ENCODE measurements at places on chromosomes 12 and 14. TPM values are rescaled to one million over a fixed set of nuclear protein-coding genes. Genes with fewer than 3 reads are reported as not detected.

DNA sequence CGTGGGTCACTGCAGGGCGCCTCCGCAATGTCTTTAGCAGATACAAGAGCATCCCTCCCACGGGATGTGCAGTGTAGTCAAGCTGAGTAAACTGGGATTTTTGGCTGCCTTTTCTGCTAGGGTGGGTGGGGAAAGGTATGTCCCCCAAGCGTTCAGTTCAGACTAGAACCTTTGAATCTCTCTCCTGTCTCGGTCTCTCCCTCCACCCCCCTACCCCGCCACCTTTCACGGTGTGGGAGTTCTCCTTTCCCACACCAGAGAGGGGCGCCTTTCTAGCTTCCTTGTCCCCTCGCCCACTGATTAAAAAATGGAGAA is 525 bp upstream of the FAR2 start:
- H3K27me3 ChIP-seq, result no peaks in the 10 kb centered on the region
- no peaks in the 10 kb centered on the region for H3K36me3 ChIP-seq
- H3K4me1 ChIP-seq, result peaks cover 16% of the 10 kb centered on the region
- H3K27ac ChIP-seq, result peak overlapping the region; percentile 17

DNA sequence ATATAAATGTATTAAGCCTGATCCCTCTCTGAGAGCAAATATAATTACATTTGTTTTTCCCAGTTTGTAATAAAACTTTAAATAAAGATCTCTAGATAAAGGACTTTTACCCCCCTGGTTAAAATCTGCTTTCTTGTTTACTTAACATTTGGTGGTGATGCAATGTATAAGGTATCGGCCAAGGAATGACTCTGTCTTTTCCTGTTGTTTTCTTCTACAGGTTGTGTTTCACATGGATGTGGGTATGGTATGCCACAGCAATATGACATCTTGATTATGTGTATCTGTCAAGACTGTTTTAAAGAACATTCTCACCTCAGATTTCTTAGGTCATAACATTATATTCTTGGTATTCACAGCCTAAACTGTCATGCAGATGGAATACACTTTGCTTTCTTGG is 210.6 kb upstream of the NOVA1 start:
- no peaks in the 10 kb centered on the region for H3K36me3 ChIP-seq
- DNase-seq, result peak; percentile 61
- H3K27me3 ChIP-seq, result no peaks in the 10 kb centered on the region
- peaks cover 11% of the 10 kb centered on the region for H3K4me1 ChIP-seq
- H3K27ac ChIP-seq, result 0 out of 2 replicates have a peak overlapping the region, but pooled peaks have one; percentile 7

DNA sequence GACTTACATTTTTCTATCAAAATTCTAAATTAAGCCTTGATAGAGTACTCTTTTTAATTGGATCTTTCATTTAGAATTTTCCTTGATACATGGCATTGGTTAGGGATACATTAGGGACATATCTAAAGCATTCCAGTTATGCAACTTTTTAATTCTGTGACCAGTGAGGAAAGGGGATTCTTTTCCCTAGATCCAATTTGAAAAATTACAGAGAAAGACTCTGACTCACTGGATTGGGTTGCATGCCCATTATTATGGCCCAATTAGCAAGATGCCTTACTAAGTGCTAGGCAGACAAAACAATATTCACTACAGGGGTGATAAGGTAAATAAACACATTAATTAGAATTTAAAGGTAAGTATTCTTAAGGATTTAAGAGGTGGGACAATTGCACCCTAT is 5.2 kb upstream of the RAD52 start:
- H3K27ac ChIP-seq, result no peak overlapping the region
- no peaks in the 10 kb centered on the region for H3K27me3 ChIP-seq
- H3K4me1 ChIP-seq, result peaks cover 15% of the 10 kb centered on the region
- no peak overlapping the region for H3K4me3 ChIP-seq

GRCh38 chr14:68583548-68584280 is 209.2 kb downstream of the ZFP36L1 start:
- no peaks in the 10 kb centered on the region for H3K36me3 ChIP-seq
- H3K27ac ChIP-seq, result no peak overlapping the region
- DNase-seq, result no peak
- H3K4me3 ChIP-seq, result no peak overlapping the region

DNA sequence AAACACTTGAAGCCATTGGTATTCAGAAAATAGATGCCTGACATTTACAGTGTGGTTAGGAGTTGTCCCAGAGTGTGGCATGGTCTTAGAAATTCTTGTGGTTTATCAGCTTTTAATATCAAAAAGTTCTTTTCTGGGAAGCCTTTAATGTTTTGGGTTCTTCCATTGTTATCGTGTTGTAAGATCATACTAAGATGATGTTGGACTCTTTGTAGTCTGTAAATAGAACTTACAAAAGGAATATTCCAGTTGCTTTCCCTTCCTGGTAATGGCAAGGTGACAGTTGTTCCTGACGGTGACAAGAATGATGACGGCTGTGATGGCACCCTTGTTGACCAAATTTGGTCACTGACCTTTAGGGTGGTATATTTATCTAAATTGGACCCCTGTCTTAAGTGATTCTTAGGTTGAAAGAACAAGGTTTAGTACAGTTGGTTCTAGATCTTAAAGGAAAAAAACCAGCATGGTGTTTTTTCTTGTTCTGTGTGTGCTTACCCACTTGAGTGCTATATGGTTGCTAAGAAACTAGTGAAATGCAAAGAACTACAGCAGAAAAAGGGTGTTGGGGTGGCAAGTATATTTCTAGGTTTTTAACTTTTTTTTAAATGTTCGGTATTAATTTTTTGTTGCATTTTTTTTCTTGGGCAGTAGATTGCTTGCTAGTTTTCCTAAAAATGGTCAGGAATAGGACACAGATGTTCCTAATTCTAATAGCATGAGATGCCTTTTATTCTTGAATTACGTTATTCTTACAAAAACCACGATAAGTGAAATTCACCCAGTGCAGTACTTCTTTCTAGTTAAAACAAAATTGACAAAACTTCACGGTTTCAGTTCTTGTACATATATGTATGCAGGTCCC is 2.1 kb downstream of the ATP2A2 start:
- peaks cover 50% of the 10 kb centered on the region for H3K36me3 ChIP-seq
- no peaks in the 10 kb centered on the region for H3K27me3 ChIP-seq
- no peak overlapping the region for H3K27ac ChIP-seq
- peaks cover 45% of the 10 kb centered on the region for H3K4me1 ChIP-seq
- H3K4me3 ChIP-seq, result peak overlapping the region; percentile 85
- no peak for DNase-seq

DNA sequence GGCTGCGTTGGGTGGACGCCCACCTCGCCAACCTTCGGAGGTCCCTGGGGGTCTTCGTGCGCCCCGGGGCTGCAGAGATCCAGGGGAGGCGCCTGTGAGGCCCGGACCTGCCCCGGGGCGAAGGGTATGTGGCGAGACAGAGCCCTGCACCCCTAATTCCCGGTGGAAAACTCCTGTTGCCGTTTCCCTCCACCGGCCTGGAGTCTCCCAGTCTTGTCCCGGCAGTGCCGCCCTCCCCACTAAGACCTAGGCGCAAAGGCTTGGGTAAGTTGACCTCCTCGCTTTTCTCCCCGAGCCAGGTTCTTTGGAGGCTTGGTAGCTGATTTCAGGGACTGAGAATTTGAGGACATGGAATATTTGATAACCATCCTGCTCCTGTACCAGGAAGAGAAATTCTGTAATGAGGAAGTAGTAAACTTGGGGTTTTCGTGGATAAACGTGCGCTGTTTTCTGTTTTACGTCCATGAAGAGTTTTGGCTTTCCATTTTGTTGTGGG is 530 bp downstream of the APAF1 start:
- H3K36me3 ChIP-seq, result no peaks in the 10 kb centered on the region
- H3K27me3 ChIP-seq, result no peaks in the 10 kb centered on the region
- no peak overlapping the region for H3K27ac ChIP-seq
- peaks cover 6% of the 10 kb centered on the region for H3K4me1 ChIP-seq
- peak overlapping the region; percentile 88 for H3K4me3 ChIP-seq

DNA sequence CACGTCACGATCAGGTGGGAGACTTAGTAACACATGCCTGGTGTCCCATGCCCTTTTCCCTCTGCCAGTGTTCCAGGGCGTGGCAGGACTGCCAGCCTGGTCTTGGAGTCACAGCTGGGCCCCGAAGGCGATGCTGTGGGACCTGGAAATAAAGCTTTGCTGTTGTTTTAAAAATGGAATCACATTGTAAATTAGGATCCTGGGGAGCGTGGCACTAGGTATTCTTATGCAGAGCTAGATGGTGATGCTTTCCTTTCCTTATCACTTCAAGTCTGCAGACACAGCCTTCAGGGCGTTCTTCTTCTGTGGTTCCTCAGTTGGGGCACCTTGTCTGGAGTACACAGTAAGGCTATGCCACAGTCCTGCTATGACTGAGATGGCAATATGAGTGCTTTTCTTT is 64.6 kb downstream of the BICD1 start:
- peaks cover 4% of the 10 kb centered on the region for H3K4me1 ChIP-seq
- H3K27me3 ChIP-seq, result no peaks in the 10 kb centered on the region
- no peak for DNase-seq
- H3K27ac ChIP-seq, result no peak overlapping the region

KRT6B gene
- 7.7 TPM for total RNA-seq

HCAR1 gene
- total RNA-seq, result 4.7 TPM

- H3K36me3 ChIP-seq, result no peaks in the 10 kb centered on the region
- peaks cover 24% of the 10 kb centered on the region for H3K4me1 ChIP-seq
Observed at GRCh38 chr14:73231981-73232851, 5.1 kb upstream of the PAPLN start.

- DNase-seq, result no peak
- no peak overlapping the region for H3K4me3 ChIP-seq
- no peaks in the 10 kb centered on the region for H3K27me3 ChIP-seq
- H3K4me1 ChIP-seq, result no peaks in the 10 kb centered on the region
- H3K27ac ChIP-seq, result no peak overlapping the region
Observed at GRCh38 chr12:127144770-127145169, 1122.2 kb upstream of the TMEM132C start.

TAS2R43 gene
- not detected for total RNA-seq

ZDHHC17 gene
- total RNA-seq, result 35.3 TPM

- peak overlapping the region; percentile 48 for H3K4me3 ChIP-seq
- no peaks in the 10 kb centered on the region for H3K27me3 ChIP-seq
- peak; percentile 37 for DNase-seq
- peaks cover 72% of the 10 kb centered on the region for H3K4me1 ChIP-seq
- H3K27ac ChIP-seq, result peak overlapping the region; percentile 99
Observed at GRCh38 chr14:101973356-101973755, 9.0 kb downstream of the DYNC1H1 start.

DNA sequence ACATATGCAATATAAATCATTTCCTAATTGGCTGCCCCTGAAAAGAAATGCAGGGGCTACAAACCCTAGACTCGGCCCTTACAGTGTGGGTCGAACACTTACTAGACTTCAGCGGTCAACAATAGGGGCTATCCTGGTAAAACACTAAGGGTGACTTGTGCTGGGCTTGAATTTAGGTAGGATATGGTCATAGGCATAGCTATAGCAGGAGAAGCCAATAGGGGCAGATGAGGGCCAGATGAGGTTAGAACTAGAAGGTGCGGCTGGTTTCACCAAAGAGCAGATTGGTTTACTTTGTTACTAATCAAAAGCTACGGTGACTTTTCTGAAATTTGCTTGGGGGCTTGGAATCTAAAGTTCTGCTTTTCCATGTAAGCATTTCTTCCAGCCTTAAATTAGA is 282.3 kb upstream of the DIO2 start:
- no peaks in the 10 kb centered on the region for H3K4me1 ChIP-seq
- H3K27ac ChIP-seq, result no peak overlapping the region
- H3K4me3 ChIP-seq, result no peak overlapping the region
- no peaks in the 10 kb centered on the region for H3K36me3 ChIP-seq
